ENCODE measurements at places on chromosomes 3 and 15.

DNA sequence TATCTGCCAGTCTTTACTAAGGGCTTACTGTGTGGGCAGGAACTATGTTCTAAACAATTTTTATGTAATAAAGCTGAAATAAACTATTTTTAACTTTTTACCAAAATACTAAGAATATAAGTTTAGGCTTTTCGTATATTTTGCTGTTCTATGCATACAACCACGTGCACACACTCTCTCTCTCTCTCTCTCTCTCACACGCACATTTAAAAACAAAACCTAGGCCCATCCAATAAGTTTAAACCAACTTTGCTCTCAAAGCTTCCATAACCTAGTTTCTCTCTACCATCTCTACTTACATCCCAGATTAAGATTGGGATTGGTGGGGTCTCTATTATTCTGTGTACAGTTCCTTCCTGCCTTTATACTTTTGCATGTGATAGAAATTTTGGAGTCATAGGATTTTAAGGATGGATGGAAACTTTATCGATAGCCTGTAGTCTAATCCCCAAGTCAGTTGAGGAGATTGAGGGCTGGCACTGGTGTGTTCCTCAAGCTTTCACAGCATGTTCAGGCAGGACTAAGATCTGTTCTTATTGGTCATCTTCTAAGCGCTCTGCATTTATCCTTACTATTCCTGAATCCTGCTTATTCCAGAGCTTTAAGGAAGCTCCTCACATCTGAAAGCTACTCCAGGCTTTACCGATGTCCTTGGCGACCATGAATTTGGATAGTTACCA lies 1.8 kb downstream of the GPR171 start:
- no peak overlapping the region for H3K4me3 ChIP-seq
- no peak overlapping the region for H3K27ac ChIP-seq
- no peak for DNase-seq
- H3K27me3 ChIP-seq = no peaks in the 10 kb centered on the region
- H3K36me3 ChIP-seq = peaks cover 7% of the 10 kb centered on the region
- H3K4me1 ChIP-seq = peaks cover 22% of the 10 kb centered on the region

DNA sequence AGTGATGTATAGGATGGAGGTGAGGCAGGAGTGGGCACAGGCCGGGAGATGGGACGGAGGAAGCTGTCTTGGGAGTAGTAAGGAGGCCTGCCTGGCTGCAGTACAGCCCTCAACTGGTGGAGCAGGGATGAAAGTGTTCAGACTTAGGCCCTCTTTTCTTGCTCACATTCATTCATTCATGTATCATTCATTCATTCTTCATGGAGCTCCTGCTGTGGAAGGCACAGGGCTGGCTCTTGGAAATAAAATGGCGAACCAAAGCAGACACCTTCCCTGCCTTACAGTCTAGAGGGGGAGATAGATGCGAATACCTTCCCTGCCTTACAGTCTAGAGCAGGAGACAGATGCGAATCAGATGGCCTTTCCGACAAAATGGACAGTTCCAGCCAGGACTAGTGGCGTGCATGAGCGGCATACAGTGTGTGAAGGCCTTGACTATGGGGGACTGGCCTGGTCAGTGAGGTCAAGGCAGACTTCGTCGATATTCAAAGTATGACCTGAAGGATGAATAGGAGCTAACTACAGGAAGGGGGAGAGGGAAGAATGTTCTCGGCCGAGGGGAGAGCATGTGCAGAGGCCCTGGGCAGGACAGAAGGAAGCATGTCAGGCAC lies 143.2 kb upstream of the TLE3 start:
- H3K4me1 ChIP-seq = peaks cover 20% of the 10 kb centered on the region
- H3K27me3 ChIP-seq = peaks cover 3% of the 10 kb centered on the region
- H3K27ac ChIP-seq = peak overlapping the region; percentile 17
- no peak for DNase-seq

DNA sequence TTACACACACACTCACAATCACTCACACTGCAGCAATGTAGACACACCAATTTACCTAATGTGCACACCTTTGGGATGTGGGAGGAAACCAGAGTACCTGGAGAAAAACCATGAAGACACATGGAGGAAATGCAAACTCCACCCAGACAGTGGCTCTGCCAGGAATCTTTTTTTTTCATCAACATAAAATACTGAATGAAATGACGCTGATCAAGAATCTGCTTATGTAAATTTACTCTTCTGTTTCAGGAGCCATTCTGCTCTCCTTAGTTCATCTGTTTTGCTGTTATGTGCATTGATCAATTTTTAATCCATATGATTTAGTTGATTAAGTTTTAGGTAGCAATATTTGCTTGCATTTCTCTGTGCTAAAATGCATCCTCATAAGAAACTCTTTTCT lies 414.2 kb upstream of the CCDC54 start:
- H3K27ac ChIP-seq = no peak overlapping the region
- no peak for DNase-seq
- no peak overlapping the region for H3K4me3 ChIP-seq
- no peaks in the 10 kb centered on the region for H3K27me3 ChIP-seq
- H3K4me1 ChIP-seq = peaks cover 18% of the 10 kb centered on the region

DNA sequence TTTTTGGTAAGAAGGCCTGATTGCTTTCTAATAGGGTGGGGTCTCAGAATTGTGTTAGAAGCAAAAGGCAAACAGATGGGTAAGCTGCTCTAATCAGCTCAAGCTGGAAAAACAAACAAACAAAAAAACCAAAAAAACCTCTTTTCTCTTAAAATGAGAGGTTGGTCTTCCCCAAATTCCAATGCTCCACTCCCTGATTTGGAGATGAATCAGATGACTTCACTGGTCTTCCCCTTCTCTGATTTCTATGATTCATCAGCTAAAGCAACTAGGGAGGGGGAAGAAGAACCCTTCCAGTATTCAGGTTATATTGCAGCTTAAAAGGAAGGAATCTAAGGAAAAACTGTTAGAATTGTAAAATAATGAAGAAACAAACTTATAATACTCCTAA lies 9.6 kb upstream of the ANXA2 start:
- H3K36me3 ChIP-seq = no peaks in the 10 kb centered on the region
- H3K27ac ChIP-seq = no peak overlapping the region
- no peak for DNase-seq
- H3K27me3 ChIP-seq = no peaks in the 10 kb centered on the region
- H3K4me1 ChIP-seq = peaks cover 14% of the 10 kb centered on the region

- H3K27ac ChIP-seq = no peak overlapping the region
- no peaks in the 10 kb centered on the region for H3K27me3 ChIP-seq
- H3K4me3 ChIP-seq = no peak overlapping the region
- H3K4me1 ChIP-seq = peaks cover 10% of the 10 kb centered on the region
- no peak for DNase-seq
Observed at GRCh38 chr15:32664796-32665195, 23.3 kb downstream of the SCG5 start.

DNA sequence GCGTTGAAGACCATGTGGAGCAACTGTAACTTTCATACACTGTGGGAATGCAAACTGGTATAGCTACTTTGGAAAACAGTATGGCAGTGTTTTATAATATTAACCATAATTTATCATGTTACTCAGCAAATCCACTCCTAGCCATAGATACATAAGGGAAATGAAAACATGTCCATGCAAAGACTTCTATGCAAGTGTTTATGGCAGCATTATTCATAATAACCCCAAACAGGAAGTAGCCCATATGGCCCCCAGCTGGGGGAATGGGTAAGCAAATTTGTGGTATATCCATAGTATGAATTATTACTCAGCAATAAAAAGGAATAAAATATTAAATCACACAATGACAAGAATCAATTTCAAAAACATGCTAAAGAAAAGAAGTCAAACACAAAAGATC lies 23.0 kb upstream of the GATA2 start:
- no peaks in the 10 kb centered on the region for H3K4me1 ChIP-seq
- no peak overlapping the region for H3K4me3 ChIP-seq
- no peaks in the 10 kb centered on the region for H3K36me3 ChIP-seq
- H3K27ac ChIP-seq = no peak overlapping the region
- H3K27me3 ChIP-seq = peaks cover 76% of the 10 kb centered on the region

- H3K4me3 ChIP-seq = no peak overlapping the region
- DNase-seq = no peak
- no peaks in the 10 kb centered on the region for H3K27me3 ChIP-seq
- H3K27ac ChIP-seq = no peak overlapping the region
- peaks cover 18% of the 10 kb centered on the region for H3K4me1 ChIP-seq
Observed at GRCh38 chr15:25717457-25718168, 145.5 kb downstream of the ATP10A start.

DNA sequence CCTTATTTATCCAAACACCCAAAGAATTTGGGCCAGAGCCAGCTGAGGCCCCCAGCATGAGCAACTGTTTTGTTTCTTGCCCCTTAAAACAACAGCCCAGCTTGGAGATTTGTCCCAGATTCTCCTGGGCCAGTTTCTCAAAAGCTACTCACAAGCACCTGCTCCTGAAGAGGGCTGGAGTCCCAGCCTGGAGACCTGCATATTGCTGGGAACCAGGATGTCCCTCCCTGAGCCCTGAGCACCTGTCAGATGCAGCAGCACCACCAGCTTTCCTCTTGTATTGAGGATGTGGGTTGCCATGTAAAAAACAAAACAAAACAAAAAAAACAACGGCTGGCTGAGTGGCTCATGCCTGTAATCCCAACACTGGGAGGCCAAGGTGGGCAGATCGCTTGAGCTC lies 7.0 kb upstream of the RFT1 start:
- no peaks in the 10 kb centered on the region for H3K27me3 ChIP-seq
- H3K4me1 ChIP-seq = peaks cover 9% of the 10 kb centered on the region
- no peak overlapping the region for H3K27ac ChIP-seq

DNA sequence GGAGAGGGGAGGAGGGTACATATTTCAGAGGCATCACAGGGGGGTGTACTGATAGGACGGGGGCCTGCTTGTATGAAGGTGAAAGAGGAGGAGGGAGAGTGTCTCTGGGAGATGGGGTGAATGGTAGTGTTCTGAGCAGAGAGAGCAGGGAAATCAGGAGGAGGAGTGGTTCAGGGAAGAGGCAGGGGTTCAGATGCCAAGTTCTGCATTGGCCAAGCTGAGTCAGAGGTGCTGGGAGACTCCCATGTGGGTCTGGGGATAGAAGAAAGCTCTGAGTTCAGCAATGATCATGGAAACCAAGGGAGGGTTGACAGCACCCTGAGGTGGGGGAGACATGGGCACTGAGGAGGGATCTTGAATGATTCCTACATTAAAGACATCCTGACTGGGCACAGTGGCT lies 3.0 kb downstream of the CYP8B1 start:
- H3K4me3 ChIP-seq = no peak overlapping the region
- no peaks in the 10 kb centered on the region for H3K4me1 ChIP-seq
- H3K27ac ChIP-seq = no peak overlapping the region
- DNase-seq = no peak
- no peaks in the 10 kb centered on the region for H3K36me3 ChIP-seq

DNA sequence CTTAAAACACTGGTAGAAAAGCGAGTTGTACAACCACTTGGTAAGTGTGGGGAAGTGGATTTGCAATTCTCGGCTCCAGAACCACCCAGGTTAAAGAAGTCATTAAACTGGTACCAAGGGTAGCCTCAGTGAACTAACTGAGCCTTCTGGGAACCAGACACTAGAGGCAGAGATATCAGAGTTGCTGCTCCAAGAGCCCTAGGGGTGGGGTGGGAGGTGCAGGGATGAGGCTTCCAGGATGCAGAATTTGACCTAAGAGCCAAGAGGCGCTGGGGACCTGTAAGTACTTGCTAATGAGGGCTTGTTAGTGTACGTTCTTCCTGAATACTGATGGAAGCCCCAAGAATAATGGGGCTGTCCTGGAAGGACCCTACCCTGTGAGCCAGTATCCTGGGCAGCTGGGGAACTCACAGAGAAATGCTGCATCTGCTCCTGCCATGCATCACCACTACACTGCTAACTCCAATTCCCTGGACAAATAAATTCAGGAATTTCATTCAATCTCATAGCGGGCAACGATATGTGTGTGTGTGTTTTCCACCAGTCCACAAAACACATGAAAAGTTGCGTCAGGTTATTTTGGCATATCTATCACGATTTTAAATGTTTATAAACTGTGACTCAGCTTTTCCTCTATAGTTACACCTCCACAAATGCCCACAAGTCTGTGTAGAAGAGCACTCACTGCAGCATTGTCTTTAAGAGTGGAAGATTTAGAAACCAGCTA lies 23.8 kb downstream of the STIMATE start:
- H3K4me1 ChIP-seq = no peaks in the 10 kb centered on the region
- H3K36me3 ChIP-seq = peaks cover 3% of the 10 kb centered on the region
- DNase-seq = no peak

- no peaks in the 10 kb centered on the region for H3K36me3 ChIP-seq
- no peaks in the 10 kb centered on the region for H3K4me1 ChIP-seq
- no peak overlapping the region for H3K27ac ChIP-seq
- no peaks in the 10 kb centered on the region for H3K27me3 ChIP-seq
- DNase-seq = no peak
Observed at GRCh38 chr3:153760948-153761347, 360.2 kb upstream of the ARHGEF26 start.

All from neural crest cell (in vitro differentiated cells).